ENCODE measurements at places on chromosomes 12 and 14.

- DNase-seq: no peak
Measured at GRCh38 chr14:30295980-30296379, 263.0 kb upstream of the G2E3 start.

GRCh38 chr12:52007158-52007921 lies 594 bp downstream of the TAMALIN start:
- DNase-seq: no peak

DNA sequence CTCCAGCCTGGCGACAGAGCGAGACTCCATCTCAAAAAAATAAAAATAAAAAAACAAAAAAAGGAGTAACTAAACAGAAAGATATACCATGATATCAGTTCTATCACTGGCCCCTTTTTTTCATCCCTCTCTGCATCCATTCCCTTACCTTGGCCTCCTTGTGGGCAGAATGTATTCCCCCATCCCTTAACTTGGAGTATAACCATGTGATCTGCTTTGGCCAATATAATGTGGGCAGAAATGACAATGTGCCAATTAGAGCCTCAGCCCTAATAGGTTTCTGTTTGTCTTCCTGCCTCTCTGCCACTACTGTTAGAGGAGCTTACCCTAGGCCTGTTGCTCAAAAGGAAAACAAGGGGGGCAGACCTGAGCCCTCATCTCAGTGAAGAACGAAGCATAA lies 23.8 kb downstream of the GSC start:
- DNase-seq: no peak

DNA sequence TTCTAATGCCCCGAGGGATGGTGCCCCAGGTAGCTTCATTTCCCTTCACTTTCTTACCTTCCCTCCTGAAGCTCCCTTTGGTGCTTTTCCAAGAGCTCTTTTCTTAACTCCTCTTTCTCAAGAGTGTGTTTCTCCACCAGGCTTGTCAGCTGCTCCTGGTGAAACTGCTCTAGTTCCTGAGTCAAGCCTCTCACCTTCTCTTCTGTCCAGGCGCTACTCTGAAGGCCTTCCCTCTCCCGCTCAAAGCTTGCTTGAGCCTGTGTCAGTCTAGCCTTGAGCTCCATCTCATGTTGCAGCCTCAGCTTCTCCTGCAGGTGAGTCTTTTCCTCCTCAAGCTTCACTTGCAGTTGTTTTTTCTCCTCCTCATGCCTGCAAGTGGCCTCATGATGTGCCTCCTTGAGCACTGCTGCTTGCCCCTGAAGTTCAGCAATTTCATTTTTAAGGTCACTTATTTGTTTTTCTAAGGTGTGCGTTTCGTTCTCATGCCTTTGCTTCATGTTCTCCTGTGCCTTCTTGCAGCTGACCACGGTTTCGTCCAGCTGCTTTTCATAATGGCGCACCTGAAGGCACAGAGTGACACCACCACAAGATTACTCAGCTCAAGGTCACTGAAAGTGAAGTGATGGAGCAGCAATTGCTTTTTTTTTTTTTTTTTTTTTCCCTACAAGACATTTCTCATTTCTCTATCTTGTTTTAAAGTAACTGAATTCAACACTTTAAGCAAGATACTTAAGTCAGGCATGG lies 71.0 kb downstream of the NIN start:
- no peak for DNase-seq

- no peak for DNase-seq
Measured at GRCh38 chr12:14959463-14959862, 1.9 kb downstream of the ARHGDIB start.

GRCh38 chr14:36194663-36195062 lies 18.1 kb upstream of the PTCSC3 start:
- DNase-seq: no peak

- DNase-seq: no peak
Measured at GRCh38 chr12:95173392-95174251, 43.6 kb downstream of the FGD6 start.

DNA sequence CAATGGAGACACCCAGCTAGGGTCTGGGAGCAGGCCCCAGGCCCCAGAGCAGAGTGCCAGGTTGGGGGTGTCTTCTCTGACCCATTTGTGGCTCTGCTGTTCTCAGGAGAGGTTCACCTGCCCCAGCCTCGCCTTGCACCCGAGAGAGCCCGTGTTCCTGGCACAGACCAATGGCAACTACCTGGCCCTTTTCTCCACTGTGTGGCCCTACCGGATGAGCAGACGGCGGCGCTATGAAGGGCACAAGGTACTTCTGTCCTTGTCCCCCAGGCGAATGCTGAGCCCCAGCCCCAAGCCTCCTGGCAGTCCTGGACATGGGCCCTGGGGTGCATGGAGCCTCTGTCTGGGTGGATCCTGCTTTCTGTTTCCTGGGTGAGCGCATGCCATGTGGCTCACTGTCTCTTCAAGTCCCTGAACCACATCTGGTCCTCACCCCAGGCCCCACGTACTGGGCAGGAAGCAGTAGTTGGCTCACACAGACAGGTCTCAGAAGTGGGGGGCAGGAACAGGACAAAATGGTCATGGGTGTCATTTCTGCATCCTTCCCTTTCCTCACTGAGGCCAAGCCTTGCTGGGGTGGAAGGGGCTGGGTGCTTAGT lies 58.2 kb downstream of the BEGAIN start:
- DNase-seq: no peak
